ENCODE measurements at places on chromosomes 1 and 21.
A peak's percentile ranks its signal among the peaks of the same experiment; 100 is the strongest.

- no peak for DNase-seq
These were observed 126.0 kb downstream of the KIAA0319L start for GRCh38 chr1:35431173-35431599.

DNA sequence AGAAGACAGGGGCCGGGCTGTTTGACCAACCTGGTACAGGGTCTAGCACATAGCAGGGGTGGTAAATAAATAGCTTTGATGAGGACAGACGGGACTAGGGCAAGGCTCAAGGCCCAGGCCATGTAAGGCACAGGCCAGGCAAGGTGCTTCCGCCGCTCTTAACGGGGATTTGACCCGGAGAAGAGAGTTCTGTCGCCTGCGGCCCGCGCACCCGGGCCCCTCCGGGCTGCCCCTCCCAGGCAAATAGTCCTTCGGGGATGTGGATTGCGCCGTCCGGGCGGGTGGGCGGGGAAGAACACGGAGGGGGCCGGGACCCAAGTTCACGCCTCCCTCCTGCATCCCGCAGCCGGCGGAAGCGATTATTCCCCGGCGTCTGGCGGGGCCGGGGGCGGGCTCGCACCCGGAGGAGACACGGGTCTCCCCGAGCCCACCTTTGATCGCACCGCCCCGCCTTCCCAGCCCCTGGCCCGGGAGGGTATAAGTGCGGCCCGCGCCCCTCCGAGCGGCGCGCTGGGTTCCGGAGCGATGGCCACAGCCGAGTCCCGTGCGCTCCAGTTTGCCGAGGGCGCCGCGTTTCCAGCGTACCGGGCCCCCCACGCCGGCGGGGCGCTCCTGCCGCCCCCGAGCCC, at the start of gene MIXL1:
Gene MIXL1 (plus strand): TSS at position 508 of the 629 bp plus-strand sequence. CDS start 18 bp downstream, at position 526.
- DNase-seq = peak; percentile 15

DNA sequence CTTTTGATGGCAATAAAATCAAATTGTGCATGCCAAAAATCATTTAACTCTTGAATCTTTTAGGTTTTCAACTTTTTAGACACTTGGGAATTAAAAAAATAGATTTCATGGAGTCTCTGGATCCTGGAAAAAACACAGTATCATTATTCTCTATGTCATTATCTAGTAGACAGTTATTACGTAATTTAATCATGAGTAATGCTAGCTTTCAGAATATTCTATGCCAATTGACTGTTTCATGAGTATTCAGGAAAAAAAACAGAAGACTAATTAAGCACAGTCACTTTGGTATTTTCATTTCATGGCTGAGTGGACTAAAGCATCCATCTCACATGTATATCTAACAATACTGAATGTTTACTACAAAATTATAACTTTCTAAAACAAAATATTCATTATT, 44.0 kb downstream of the ODF2L start:
- DNase-seq = peak; percentile 20

DNA sequence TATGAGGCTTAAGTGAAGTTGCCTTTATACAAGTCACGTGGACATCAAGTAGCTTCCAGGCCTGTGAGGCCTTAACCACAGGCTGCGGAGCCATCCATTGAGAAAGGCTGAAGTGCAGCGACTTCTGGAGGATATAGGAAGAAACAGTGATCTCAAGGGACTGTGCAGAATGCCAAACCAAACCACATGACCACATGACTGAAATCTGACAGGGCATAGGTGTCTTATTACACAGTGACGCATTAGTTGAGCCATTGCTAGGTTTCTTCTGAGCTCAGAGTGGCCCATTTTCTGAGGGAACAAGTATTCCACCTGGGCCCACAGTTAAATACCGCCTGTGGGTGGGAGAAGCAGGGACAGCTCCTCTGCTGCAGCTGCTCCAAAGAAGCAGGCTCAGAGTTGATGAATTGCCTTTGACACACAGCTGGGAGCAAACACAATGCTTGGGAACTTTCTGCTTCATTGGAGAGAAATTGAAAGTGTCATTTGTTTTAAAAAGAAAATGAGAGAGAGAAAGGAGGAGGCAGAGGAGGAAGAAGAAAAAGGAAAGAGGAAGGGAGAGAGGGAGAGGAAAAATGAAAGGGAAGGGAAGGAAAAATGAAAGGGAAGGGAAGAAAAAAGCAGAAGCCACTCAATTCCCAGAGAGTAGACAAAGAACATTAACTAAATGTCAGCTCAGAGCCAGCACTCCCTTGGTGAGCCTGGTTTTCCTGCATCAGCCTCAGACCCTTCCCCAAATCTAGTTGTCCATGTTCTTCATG, 94.4 kb downstream of the COLGALT2 start:
- peak; percentile 37 for DNase-seq

DNA sequence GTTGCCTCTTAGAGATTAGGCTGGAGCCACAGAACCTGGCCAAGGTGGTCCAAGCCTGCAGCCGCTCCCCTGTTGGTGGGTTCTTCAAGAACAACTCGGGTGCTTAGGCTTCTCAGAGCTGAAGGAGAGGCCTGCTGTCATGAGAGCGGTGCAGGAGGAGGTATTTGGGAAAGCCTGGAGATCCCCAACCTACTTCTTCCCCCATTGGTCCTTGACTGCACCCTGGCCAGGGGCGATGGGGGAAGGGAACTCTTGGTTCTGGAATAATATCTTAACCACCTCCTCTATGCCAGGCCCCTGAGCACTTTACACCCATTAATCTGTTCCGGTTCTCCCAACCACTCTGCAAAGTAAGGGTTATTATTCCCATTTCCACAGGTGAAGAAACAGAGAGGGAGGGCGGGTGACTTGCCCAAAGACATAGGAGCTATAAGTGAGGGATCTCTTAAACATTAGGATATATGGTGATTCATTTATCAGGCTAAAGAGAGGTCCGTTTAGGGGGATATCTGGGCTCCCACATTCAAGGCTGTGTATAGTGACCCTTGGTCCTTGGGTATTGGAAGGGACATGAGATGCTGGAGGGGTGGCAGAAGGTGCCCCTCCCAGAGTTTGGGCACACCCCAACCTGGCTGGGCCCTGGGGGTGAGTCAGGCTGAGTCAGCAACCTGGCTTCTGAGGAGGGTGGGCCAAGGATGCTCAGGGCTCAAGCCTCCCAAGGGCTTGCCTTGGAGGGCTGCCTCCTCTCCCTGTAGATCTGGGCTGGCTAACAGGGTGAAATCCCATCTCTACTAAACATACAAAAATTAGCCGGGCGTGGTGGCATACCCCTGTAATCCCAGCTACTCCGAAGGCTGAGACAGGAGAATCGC, 5.2 kb downstream of the TRNP1 start:
- no peak for DNase-seq

DNA sequence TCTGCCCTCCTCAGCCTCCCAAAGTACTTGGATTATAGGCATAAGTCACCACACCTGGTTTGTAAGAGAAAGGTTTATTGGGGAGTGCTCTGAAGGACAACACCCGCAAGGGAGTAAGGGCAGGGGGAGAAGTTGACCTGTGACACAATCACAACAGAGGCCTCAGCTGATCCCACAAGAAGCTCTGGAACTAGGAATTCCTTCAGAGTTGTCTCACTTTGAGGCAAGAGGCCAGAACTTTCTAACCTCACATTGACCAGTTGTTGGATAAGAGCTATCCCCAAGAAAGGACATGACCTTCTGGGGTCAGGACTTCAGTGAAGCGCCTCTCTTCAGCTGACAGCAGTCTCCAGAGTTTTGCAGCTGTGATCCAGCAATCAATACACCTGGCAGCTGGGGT, 27.4 kb upstream of the RC3H1 start:
- no peak for DNase-seq

DNA sequence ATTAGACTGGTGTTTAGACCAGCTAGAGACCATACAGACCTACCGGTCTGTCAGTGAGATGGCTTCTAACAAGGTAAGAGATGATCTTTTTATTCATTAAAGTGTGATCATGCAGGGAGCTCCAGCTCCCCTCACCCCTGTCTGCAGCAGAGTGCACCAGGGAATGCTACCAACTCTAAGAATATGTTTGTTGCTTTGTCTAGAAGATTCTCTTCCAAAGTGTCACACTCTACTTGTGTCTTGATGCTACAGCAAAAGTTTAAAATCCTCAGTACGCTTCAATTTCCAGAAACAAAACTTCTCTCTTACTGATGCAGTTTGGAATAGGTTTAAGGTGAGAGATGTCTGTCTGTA, 201.4 kb upstream of the SGIP1 start:
- no peak for DNase-seq

DNA sequence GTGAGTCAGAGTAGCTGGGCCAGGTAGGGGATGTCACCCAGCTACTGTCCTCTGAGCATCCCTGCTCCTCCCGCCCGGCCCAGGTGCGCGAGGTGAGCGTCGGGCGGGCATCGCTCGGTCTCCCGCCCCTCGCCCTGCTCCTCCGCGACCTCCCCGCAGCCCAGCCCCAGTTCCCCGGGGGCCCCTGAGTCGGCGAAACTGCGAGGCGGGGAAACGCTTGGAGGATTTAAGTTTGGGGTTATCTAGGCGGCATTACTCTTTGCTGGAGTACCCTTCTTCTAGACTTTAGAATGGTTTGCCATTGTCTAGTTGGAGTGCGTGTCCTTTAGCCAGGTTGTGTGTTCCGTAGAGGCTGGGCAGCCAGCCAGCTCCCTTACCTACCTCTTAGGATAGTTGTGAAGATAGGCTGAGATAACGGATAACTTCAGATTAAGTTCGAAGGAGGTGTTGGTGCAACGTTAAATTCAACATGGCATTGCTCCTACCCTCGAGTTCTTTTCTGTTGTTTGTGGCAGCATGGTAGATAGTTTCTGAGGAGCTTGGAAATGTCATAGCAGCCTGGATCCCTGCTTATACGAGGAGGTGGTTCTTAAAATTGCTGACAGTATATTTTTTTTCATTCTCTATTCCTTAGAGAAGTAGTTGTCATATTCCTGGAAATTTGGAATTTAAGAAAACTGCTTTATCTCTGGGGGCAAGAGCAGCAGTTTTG, 697 bp downstream of the AGO3 start:
- DNase-seq = peak; percentile 12

DNA sequence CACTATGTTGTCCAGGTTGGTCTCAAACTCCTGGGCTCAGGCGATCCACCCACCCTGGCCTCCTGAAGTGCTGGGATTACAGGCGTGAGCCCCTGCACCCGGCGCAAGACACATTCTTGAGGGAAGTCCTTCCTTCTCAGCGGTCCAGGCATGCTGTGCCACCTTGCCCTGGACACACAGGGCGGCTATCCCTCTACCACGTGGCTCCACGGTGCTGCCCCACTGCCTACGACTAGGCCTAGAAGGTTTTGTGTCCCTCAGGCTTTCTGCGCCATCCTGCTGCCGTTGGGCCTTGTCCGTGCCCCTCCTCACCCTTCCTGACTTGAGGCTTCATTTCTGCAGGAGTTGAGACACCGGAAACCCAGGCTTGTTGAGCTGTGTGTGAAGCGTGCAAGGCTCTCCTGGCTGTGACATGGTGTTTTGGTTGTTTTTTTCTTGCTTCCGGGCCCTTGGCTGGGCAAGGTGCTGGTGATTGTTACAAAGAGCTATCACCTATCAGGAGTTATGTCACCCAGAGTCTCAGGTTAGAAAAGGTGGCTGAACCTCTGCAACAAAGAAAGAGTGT, 13.9 kb downstream of the C1orf174 start:
- no peak for DNase-seq

DNA sequence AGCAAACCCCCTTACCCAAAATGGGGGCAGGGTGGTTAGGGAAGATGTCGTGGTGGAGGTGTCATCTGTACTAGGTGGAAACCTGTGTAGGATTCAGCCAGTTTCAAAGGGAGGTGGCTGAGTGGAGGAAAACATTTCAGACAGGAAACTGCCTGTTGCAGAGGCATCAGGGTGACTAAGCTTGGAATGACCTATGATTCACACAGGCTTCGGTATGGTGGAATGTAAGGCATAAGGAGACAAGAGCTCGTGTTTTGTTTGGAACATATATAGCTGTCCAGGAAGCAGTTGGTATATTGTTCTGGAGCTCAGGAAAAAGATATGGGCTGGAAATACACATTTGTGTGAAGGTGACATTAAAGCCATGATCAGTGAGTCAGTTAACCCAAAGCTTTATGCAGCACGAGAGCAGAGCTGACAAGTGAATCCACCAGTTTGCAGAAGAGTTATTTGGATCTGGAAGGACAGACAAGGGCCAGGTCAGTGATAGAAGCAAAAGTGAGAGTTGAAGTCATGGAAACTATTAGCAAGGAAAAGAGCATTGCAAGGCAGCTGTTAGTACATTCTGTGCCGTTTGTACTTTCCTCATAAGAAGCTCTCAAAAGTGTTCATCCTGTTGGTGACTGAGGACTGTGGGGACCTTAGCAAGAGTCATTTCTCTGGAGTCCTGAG, 12.2 kb downstream of the UTP25 start:
- DNase-seq = peak; percentile 68

DNA sequence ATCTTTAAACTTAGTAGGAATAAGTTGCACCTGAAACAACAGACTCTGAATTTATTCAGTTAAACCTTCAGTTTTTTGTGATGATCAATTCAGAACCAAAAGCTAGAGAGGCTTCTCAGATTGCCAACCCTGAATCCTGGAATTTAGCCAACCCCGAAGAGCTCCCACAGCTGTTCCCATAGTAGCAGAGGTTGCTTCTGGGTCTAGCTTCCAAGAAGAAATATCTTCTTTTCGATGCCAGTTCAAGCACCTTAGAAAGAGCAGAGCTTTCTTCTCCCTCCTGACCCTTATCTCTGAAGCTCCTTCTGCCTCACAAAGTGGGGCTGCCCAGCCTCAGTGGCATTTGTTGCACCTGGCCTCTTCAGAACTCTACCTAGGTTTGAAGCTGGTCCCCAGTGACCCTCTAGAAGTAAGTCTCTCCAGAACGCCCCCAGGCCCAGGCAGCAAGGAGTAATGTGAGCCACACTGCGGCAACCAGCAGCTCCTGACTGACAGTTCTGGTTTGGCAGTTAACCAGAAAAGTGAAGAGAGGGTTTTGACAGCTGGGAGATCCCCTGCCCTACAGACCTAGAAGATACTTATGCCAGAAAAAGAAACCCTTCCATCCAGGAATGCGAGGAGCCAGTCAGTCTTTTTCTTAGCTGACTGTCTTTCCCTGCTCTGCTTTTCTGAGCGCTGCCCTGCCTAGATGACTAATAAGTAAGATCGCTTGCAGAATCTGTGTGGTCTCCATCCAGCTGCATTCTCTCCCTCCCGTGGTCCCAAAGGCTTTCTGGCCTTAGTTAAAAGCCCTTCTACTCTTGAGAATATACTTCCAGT, 165.9 kb downstream of the ADGRL4 start:
- DNase-seq = no peak

All from suppressor macrophage treated with lipopolysaccharide for 1 hour (primary cell).